ENCODE measurements at places on chromosomes 5 and 9.

DNA sequence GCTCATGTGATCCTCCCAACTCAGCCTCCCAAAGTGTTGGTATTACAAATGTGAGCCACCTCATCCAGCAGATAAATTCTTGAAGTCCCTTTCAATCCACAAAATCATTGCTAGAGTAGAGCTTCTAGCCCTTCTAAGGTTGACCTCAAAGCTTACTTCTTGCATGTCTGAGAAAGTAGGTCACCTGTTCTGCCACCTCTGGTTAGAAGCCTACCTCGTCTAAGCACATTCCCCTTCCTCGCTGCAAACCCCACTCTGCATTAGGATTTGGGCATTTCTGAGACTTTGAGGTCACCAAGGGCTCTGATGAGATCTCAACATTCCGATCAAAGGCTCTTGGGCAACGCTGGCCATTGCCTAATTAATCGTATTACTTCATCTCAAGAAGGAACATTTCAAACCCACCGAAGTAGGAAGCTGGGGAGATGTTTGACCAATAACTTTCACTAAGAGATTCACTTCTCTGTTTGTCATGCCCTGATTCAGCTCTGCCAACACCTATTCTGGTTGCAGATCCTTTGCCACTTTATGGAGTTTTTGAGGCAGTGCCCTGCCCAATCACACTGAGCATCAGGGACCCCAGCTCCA is 8.6 kb downstream of the ADAM19 start:
- DNase-seq: no peak

DNA sequence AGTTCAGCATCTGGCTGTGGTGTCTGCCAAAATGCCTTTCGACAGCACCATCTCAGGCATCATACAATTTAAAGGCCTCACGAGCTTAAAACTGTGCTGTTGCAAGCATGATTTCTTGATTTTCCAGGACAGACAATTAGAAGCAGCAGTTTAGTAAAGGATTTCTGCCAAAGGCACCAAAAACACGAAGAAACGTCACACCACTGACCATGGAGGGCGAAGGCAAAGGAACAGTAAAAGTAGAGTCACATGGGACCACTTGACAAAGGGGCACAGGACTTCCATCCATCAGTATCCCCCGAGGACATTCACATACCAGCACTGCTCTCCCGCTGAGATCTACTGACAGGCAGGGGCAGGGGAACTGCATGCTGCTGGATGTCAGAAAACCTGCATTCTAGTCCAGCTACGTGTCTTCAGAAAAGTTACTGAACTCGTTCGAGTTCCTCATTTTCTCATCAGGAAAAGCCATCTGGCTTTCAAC is 70.4 kb upstream of the FBXW11 start:
- DNase-seq: no peak

- DNase-seq: no peak
Measured at GRCh38 chr9:88988796-88989641, 2.2 kb upstream of the S1PR3 start.

DNA sequence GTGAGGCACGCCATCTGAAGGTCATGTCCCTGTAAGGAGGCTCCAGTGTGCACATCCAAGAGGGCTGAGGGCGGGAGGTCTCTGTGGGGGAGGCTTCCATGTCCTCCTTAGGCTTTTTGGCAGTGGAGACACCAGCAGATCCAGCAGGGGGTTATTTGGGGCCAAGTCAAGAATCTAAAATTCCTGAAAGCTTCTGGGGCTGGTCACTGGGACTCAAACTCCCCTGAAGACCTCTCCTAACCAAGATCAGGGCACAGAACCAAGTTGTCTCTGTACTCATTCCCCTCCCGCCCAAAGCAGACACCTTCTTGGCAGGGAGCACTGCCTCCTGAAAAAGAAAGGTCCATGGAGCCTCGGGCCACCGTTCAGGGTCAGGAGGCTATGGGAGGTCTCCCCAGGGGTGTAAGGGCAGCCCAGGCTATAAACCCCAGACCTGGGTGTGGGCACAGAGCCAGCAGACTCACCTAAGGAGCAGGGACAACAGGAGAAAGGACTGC is 127.4 kb upstream of the ADRA1B start:
- DNase-seq: no peak

- DNase-seq: no peak
Measured at GRCh38 chr9:33331377-33331891, 41.1 kb downstream of the NFX1 start.

GRCh38 chr5:164370841-164371240 is 865.4 kb downstream of the MAT2B start:
- DNase-seq: no peak

GRCh38 chr9:84659313-84659712 is 10.2 kb upstream of the NTRK2 start:
- DNase-seq: no peak

DNA sequence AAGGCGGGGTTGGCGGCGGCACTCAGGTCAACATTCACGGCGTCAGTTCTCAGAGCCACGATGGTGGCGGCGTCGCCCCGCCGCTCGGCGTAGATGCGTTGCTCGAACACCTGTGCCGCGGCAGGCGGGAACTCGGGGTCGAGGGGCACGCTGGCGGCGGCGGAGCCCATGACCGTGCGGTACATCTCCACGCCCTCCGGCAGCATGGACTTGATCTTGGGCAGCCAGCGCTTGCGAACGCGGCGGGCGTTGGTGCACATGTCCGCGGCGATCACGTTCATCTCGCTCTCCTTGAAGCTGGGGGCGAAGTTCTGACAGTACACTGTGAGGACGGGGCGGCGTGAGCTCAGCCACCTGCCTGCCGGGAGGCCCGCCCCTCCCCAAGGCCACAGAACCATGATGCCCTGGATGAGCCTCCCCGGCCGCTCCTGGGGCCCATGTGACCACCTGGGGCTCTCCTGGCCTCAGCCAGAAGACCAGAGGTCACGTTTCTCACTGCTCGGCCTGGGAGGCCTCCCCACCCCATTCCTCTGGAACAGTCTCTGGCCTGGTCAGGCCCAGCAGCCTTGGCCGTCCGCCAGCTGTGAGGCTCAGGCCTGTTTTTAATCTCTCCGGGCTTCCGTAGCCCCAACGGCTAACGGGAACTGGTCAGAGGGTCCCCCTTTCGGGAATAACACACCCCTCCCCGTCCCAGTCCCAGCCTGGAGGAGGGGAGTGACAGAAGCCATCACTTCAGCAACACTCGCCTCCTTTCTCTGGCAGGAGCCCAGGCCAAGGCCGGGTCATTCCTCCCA is 50.7 kb upstream of the UBAC1 start:
- DNase-seq: no peak

GRCh38 chr9:883011-883410 is 41.5 kb downstream of the DMRT1 start:
- DNase-seq: no peak

GRCh38 chr5:160926428-160926827 is 74.4 kb upstream of the ATP10B start:
- no peak for DNase-seq

DNA sequence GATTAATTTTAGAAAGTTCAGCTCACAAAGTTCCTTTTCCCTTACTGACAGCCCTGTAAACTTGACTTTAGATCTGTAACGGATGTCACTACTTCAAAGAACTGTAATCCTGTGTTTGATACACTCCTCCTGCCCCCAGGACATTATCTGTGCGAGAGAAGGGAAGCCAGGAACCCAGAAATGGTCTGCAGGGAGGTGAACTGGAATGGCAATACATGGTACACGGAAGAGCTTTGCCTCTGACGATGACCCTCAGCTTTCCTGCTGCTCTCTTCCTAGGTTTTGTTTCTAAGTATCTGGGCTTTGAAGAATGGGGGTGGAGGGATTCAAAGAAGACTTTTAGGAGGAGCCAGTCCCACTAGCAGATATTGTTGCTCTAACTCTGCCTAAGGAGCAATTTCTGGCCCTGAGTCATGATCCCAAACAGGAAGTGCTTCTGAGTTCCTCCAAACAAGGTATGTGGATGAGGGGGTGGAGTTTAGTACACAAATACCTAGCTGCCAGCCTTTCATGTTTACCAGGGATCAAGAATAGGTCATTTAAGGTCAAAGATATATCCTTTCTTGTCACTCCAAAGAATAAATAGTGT is 43.4 kb upstream of the TMC1 start:
- DNase-seq: no peak

GRCh38 chr5:130350131-130350530 is 445.9 kb downstream of the CHSY3 start:
- DNase-seq: no peak

DNA sequence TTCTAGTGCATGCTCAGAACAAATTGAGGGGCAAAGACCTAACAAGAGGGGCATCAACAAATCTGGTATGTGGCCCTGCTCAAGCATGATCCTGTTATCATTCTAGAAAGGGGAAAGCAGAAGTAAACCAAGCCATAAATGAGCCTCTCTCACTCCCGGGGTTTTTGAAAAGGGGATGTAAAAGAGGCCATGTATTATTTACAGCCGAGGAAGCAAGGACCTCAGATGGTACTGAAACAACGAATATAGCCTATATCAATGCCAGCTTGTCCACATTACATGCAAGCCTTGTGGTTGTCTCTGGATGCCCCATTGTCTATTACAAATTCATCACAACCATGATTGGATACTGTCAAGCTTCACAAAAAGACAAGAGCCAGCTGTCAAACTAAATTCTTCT is 211.3 kb downstream of the DCP2 start:
- no peak for DNase-seq
